Stimulated activated CD4-positive, alpha-beta T cell treated with anti-CD3 and anti-CD28 coated beads, TNF-alpha, amount 100 ng/mL, for 48 hours (primary cell): ENCODE measurements at places on chromosomes 4 and X.

DNA sequence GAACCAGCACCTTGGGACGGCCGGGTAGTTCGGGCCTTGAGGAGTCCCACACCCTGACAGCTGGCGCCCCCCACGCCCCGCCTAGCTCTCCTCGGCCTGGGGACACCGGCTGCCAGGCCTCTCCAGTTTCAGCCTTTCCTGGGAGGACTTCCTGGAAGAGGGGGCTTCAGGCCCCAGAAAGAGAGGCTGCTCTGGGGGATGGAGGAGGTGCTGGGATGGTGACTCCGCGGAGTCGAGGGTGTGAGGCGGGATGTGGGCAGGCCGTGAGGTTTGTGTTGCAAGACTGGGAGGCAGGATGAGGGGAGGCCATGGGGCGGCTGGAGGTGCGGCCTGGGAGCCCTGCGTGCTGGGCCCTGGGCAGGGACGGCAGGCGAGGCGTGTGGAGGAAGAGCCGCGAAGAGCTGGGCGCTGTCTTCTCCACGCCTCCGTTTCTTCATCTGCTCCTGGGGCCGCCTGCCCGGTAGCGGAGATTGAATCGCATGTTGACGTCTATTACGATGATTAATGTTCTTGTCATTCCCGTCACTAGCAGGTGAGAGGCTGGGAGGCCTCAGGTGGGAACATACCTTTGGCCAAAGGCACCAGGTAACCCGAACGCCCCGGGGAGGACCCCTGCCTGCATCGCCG, 918 bp upstream of the FGFRL1 start:
- peak; percentile 71 for DNase-seq

GRCh38 chrX:97867266-97867665, 983.6 kb downstream of the RPA4 start:
- DNase-seq = no peak

GRCh38 chrX:10554612-10555270, 65.6 kb downstream of the MID1 start:
- no peak for DNase-seq

DNA sequence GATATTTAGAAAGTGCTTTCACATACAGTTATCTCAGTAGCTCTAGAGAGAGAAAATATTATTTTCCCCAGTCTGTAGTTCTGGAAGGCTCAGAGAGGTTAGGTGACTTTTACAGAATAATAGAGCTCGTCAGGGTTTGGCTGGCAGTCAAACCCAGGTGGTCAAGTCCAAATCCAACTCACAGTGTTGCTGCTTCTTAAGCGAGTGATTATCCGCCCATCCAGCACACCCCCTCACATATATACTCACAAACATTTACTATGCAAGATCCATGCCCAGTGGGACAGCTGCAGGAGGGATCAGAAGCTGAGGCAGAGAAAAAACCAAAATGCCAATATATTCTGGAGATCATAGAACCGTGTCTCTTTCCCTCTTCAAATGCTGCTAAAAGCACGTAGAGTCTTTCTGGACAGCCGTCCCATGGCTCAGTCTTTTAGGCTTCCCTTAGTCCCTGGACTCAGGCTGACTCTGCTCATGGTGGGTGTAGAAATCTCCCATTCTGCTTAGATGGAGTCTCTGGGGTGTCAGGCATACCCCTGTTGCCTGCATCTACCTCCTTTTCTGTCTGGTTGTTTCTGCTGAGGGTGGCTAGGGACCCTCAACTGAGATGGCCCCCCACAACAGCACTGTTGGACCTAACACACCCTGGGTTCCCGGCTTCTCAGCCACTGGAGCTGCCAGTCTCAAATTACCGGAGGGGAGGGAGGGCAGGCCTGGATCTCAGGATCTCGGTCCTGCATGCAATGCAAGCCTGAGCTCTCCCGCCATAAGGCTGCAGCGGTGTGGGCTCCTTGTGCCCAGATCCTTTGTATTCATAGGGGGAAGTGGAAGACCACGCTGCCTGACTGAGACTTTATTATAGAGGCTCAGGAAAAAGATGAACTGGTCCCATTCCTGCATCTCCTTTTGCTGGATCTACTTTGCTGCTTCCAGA, at the start of gene CHRNA9:
Gene CHRNA9, plus strand, starts transcription at position 743 of the 934 bp plus-strand sequence. Its CDS starts 135 bp downstream, at position 878.
- DNase-seq = no peak

DNA sequence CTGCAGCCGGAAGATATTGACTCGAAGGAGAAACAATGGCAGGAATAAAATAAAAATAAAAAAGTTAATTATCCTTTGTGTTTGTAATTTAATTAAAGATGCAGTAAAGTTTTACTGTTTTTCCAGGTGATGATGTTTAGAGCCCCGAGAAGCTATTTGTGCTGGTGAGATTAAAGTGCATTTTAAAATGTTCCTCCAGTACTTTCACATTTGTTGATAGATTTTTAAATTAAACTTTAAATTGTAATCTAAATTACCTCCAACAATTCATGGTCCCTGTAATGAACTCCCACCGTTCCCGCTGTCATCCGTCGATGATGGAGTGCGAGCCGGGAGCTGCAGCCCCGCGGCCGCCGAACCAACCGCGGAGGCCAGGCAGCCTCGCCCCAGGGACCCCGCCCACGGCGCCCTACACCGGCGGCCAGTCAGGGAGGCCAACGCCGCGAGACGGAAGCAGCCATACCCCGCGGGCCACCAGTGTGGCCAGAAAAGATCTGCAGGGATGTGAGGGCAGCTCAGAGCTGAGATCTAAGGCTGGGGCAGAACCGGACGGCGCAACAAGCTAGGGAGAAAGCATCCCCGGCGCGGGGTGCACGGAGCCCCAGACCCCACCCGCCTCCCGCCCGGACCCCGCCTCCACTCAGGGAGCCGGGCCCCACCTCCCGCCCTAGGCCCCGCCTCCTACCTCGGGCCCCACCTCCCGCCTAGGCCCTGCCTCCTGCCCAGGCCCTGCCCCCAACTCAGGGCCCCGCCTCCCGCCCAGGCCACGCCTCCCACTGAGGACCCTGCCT, 104.0 kb downstream of the FAM53A start:
- DNase-seq = peak; percentile 88

DNA sequence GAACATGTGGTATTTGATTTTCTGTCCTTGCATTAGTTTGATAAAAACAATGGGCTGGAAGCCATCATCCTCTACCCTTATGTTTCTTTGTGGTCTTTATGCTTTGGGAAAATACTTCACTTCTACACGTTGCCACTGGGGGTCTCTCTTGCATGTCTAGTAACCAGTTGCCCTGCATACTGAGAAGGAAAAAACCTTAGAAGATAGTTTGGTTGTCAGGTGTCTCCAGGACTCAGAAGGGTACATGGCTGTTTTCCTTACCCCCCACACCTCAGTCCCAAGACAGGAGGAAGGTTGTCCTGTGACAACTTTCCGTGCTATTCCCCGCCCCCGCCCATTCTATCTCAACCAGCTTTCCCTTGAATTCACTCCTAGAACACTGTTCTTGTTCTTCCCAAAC, 62.1 kb upstream of the LANCL3 start:
- DNase-seq = no peak

DNA sequence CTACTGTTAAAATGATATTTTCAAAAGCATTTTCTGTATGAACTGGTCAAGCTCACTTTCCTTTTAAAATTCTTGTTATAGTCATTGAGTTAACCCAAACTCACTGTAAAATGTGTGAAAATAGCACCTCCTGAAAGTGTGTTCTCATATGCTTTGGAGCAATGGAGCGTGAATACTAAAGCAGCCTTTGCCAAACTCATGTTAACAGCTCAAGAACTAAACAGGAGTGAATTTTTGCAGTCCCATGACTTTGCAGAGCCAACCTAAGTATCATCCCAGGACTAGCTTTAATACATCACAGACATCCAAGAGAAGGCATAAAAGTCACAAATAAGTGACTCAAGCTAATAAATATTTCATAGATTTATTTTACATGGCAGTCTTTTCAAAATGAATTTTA, 2.3 kb downstream of the AMMECR1 start:
- DNase-seq = no peak

- DNase-seq = no peak
These were observed 137.7 kb upstream of the RAPGEF2 start for GRCh38 chr4:158965226-158965625.

GRCh38 chr4:27123123-27123768, 262.6 kb downstream of the STIM2 start:
- DNase-seq = no peak

- DNase-seq = no peak
These were observed 18.0 kb downstream of the ARHGAP10 start for GRCh38 chr4:147749811-147750321.

DNA sequence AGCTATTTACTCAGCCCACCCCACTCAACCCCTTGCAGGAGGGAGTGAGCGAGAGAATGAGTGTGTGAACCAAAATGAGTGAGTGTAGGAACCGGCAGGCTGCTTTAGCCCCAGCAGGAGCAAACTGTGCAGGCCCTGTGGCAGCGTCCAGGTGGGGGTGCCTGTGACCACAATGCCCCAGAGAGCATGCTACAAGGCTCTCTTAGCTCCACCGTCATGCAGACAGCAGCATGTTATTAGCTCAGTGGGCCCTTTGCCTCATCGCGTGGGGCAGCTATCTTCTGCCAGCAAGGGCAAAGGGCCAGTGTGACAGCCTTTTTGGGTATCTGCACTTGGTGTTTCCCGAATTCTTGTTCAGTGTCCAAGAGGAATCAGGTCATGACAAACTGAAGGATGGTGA, 271.3 kb downstream of the GPM6A start:
- no peak for DNase-seq

- no peak for DNase-seq
These were observed 478.7 kb upstream of the GALNTL6 start for GRCh38 chr4:171334549-171334948.

DNA sequence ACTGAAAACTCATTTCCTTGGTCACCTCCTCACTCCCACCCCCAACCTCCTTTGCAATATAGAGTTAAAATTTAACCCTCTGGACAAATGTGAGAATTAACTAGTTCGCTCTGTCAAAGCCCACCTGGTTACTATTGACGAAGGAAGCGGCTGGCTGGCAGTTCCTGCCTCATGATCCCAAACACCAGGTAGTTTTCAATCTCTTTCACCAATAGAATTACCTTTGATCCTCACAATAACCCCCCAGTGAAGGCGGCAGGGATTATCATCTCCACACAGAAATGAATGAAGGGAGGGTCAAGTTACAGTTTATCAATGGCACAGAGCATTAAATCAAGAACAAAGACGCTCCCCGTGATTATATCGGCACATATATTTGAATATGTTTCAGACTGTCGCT, 65.7 kb upstream of the TTC29 start:
- DNase-seq = no peak

- DNase-seq = no peak
These were observed 43.8 kb downstream of the HPGDS start for GRCh38 chr4:94298725-94299252.

- no peak for DNase-seq
These were observed 768.2 kb downstream of the KCTD8 start for GRCh38 chr4:43680421-43680820.

GRCh38 chrX:154824638-154825037, 9.8 kb downstream of the SMIM9 start:
- DNase-seq = no peak

DNA sequence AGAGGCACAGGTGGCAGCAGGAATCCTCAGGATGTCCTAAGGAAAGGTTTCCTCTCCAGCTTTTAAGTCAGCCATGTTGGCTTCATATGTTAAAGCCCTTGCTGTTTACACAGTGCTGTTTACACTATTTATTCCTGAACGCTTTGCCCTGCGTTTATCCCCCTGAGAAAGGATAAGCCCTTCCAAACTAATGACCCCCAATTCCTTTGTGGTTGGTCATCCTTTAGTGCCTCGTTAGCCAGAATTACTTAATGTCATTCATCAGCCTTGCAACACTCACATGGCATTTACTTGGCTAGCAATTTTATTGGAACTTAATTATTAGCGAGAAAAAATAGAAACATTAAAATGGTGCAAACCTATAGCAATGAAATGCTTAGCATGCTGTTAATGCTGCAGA, 23.8 kb downstream of the VCX2 start:
- DNase-seq = no peak

GRCh38 chr4:154497889-154498288, 6.3 kb upstream of the DCHS2 start:
- no peak for DNase-seq

DNA sequence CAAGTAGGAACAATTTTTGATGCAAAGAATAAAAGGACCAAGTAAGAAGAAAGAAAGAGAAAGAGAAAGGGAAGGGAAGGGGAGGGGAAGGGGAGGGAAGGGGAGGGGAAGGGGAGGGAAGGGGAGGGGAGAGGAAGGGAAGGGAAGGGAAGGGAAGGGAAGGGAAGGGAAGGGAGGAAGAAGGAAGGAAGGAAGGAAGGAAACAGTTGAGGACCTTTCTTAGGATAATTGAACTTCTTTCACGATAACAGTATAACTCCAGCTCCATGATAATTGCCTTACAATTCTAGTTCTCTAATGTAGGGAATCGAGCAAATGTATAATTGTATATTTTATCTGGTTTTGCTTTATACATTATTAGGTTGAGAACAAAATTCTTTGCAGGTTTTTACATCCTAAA, 556.2 kb upstream of the PCDH10 start:
- no peak for DNase-seq

- DNase-seq = no peak
These were observed 251 bp downstream of the KIAA0232 start for GRCh38 chr4:6782846-6783110.

DNA sequence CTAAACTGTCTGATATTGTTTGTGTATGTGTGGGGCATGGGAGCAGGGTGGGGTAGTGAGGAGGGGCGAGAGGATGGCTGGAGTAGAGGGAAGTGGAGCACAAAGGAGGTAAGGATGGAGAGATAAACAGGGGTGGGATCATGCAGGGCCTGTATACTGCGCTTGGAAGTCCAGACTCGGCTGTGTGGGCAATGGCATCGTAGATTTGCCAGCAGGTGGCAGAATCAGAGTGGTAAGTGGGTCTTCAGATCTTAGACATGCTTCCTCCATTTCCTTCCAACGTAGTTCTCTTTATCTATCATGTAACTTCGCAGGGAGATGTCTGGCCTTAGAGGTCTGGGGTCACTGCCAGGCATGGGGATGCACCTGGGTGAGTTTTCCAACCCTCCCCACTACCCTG, 155.5 kb downstream of the PDGFRA start:
- no peak for DNase-seq

DNA sequence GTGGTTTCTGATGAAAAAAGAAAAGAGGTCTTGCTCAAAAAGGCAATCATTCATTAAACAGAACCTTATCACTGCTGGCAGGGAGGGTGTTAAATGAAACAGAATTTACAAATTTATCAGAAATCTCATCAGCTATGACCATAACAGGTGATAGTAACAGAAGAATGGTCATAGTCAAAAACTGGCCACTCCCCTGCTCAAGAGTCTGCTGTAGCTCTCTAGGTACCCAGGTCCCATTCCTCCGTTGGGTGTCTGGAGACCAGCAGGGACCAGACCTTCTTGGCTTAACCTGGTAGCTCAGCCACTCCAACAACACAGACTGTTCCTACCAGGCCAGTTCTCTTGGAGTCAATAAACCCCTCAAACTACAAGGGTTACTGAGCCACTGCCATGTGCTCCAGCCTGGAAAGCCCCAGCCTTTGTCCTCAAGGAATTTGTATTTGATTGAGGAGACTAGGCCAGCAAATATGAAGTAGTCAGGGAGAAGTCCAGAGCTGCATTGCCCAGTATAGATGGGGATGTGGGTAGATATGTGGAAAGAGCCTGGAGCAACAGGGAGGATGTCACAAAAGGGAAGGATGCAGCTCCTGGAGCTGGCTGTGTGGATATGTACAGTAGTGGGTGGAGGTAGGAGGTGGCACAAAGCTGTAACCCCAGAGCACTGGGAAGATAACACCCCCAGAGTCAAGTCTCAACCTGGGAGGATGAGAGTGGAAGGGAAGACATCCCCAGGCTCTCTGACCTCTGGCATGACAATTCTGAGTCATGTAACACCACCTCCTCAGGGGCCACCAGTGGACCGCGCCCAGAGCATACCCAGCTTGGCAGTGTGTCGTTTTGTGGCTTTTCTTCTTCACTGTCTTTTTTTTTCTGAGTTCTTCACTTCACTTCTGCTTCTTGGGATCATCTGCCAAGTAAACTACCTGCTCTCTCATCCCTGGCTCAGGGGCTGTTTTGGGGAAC, 21.9 kb downstream of the RASL11B start:
- DNase-seq = no peak
